ENCODE measurements at places on chromosomes 7 and 10. TPM values are rescaled to one million over a fixed set of nuclear protein-coding genes. Genes with fewer than 3 reads are reported as not detected.

The OR13A1 gene
- not detected for total RNA-seq

The LSM8 gene
- total RNA-seq: 27.4 TPM

- H3K36me3 ChIP-seq: peaks cover 7% of the 10 kb centered on the region
- DNase-seq: no peak
- no peak overlapping the region for H3K4me3 ChIP-seq
- no peaks in the 10 kb centered on the region for H3K4me1 ChIP-seq
These were observed 23.8 kb downstream of the CROT start for GRCh38 chr7:87369216-87369615.

GRCh38 chr10:29853913-29854312 is 205.5 kb downstream of the JCAD start:
- H3K27ac ChIP-seq: no peak overlapping the region
- no peak overlapping the region for H3K4me3 ChIP-seq
- DNase-seq: no peak
- H3K36me3 ChIP-seq: no peaks in the 10 kb centered on the region
- peaks cover 35% of the 10 kb centered on the region for H3K4me1 ChIP-seq

- no peak overlapping the region for H3K4me3 ChIP-seq
- H3K36me3 ChIP-seq: no peaks in the 10 kb centered on the region
- H3K27me3 ChIP-seq: no peaks in the 10 kb centered on the region
- no peak for DNase-seq
- H3K27ac ChIP-seq: no peak overlapping the region
These were observed 39.1 kb downstream of the LHPP start for GRCh38 chr10:124500757-124501156.

The CDH23 gene
- total RNA-seq: 29.6 TPM

- no peaks in the 10 kb centered on the region for H3K4me1 ChIP-seq
- H3K27me3 ChIP-seq: no peaks in the 10 kb centered on the region
- no peak overlapping the region for H3K27ac ChIP-seq
- no peak overlapping the region for H3K4me3 ChIP-seq
These were observed 153.2 kb upstream of the ADO start for GRCh38 chr10:62651341-62651740.

DNA sequence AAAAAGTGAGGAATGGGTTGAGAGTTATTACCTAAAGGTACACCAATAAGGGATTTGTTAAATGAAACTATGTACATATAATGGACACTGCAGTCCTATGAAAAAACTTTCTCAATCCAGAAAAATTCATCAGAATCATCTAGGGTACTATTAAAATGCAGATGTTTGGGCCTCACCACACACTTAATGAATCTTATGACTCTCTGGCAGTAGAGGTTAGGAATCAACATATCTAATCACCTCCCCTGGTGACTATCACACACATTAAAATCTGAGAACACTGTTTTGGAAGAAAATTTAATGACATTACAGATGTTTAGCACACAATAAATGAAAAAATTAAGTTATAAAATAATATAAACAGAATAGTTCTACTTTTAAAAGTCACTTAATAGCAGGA is 32.1 kb downstream of the BAZ1B start:
- H3K4me1 ChIP-seq: no peaks in the 10 kb centered on the region
- no peak for DNase-seq
- no peaks in the 10 kb centered on the region for H3K27me3 ChIP-seq
- peaks cover 55% of the 10 kb centered on the region for H3K36me3 ChIP-seq

DNA sequence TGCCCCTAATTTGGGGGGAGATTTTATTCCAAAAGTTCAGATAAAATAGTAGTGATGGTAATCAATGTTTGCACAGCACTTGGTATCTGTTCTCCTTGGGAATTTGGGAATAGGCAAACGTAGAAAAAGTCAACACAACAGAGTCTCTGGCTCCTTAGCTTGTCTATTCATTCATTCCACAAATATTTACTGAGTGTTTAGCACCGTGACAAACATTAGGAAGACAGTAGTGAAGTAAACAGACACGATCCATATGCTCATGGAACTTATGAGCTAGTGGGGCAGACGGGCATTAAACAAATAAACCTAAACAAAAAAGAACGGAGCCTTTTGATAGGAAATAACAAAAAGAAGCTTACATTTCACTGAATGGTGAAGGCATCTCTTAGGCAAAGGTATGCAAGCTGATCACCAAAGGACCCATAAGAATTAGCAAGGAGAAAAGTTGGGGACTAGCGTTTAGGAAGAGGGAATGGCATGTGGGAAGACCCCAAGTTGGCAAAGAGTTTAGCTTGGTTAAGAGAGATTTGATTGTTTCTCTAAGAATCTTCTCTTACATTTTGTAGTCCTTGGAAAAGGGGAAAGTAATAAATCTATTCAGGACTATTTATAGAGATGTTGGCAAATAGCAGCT is 243.9 kb upstream of the NPY start:
- no peak overlapping the region for H3K27ac ChIP-seq
- peak; percentile 64 for DNase-seq
- H3K36me3 ChIP-seq: no peaks in the 10 kb centered on the region
- no peaks in the 10 kb centered on the region for H3K27me3 ChIP-seq
- H3K4me1 ChIP-seq: no peaks in the 10 kb centered on the region
- H3K4me3 ChIP-seq: no peak overlapping the region

The TPK1 gene
- total RNA-seq: 3.7 TPM

GRCh38 chr7:67493366-67493765 is 496.7 kb downstream of the TYW1 start:
- H3K27me3 ChIP-seq: no peaks in the 10 kb centered on the region
- H3K4me3 ChIP-seq: no peak overlapping the region
- no peaks in the 10 kb centered on the region for H3K36me3 ChIP-seq
- H3K27ac ChIP-seq: no peak overlapping the region
- DNase-seq: no peak

- H3K27me3 ChIP-seq: no peaks in the 10 kb centered on the region
- no peaks in the 10 kb centered on the region for H3K36me3 ChIP-seq
- H3K4me3 ChIP-seq: no peak overlapping the region
- no peak overlapping the region for H3K27ac ChIP-seq
- H3K4me1 ChIP-seq: peaks cover 43% of the 10 kb centered on the region
These were observed 4.0 kb downstream of the FZD8 start for GRCh38 chr10:35638101-35638500.

DNA sequence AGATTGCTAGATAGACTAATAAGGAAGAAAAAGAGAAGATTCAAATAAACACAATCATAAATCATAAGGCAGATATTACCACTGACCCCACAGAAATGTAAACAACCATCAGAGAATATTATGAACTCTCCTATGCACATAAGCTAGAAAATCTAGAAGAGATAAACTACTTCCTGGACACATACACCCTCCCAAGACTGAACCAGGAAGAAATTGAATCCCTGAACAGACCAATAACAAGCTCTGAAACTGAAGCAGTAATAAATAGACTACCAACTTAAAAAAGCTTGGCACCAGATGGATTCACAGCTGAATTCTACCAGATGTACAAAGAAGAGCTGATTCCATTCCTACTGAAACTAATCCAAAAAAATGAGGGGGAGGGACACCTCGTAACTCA is 24.5 kb upstream of the STARD3NL start:
- H3K4me1 ChIP-seq: no peaks in the 10 kb centered on the region
- no peak overlapping the region for H3K4me3 ChIP-seq
- no peak overlapping the region for H3K27ac ChIP-seq
- H3K36me3 ChIP-seq: no peaks in the 10 kb centered on the region

GRCh38 chr10:72319416-72320254 is 35.1 kb downstream of the DNAJB12 start:
- H3K27me3 ChIP-seq: no peaks in the 10 kb centered on the region
- peak overlapping the region; percentile 85 for H3K27ac ChIP-seq
- no peaks in the 10 kb centered on the region for H3K36me3 ChIP-seq
- peak; percentile 97 for DNase-seq
- H3K4me1 ChIP-seq: peaks cover 91% of the 10 kb centered on the region

The NCF1 gene
- 4.5 TPM for total RNA-seq

DNA sequence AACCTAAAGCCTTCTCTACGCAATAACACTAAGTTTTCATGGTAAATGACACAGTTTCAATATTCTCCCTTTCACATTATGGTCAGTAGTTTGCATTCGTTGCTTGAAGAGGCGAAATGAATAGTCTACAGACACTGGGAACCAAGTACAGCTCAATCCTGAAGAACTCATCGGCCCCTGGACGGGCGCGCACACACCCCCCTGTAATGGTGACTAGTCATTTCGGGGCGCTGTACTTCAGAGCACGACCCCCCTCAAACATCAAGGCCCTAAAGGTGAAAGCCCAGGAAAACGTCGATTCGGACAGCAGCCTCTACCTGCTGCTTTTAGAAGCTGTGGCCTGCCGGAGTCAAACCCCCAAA is 1.0 kb downstream of the NT5C2 start:
- DNase-seq: no peak
- H3K4me3 ChIP-seq: peak overlapping the region; percentile 99
- H3K27ac ChIP-seq: peak overlapping the region; percentile 98

DNA sequence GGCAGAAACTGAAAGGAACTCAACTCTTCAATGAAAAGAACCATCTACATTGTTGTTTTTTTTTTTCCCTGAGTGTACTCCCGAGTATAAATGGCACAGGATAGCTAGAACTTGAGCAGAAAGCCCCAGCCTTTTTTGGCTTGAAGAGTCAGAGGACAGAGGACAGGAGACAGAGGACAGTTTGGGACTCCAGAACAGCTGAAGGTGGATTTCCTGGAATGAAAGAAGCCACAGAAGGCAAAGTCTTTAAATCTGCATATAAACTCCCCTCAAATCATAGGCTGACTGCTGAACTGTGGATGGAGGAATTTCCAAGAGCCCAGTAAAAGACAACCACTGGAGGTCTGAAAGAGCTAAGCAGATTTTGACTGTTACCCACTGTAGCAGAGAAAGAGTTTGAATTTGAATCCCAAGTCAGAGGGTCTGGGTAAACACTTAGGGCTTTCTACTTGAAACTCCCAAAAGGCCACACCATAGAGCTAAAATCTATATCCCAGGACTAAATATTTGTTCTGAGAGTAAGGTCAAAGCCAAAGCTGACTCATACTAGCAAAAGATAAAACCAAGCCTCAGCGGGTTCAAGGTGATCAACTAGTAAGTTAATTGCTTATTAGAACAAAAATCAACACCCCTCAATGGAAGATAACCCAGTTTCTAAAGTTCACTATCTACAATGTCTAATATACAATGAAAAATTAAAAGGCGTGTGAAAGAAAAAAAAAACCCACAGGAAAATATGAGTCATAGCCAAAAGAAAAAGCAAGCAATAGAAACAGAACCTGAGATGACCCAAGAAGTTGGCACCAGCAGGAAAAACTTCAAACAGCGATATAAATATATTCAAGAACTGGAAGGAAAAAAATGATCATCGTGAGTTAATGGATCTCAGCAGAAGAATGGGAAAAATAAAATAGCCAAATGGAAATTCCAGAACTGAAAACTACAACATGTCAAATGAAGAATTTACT is 1.8 kb upstream of the OPN1SW start:
- peaks cover 19% of the 10 kb centered on the region for H3K4me1 ChIP-seq
- no peak overlapping the region for H3K4me3 ChIP-seq
- H3K36me3 ChIP-seq: peaks cover 6% of the 10 kb centered on the region
- H3K27ac ChIP-seq: peak overlapping the region; percentile 24
- DNase-seq: no peak
- no peaks in the 10 kb centered on the region for H3K27me3 ChIP-seq

The OR2A12 gene
- total RNA-seq: not detected

DNA sequence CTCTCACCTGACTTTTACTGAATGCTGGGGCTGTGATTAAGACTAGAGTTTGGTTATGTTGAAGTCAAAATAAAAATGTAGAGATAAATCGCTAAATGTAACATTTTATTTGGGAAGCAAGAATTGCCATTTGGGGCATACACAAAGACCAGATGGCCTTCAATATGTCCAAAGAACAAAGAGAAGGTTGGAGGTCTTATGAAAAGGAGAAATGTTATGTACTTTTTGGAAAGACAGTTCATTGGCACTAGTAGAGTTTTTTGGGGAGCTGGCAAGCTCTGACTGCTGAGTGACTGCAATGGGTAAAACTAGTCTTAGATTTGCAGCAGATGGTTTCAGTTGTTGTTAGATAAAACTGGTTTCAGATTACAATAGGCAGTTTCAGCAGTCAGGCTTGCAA is 35.6 kb upstream of the GALNT17 start:
- no peak overlapping the region for H3K4me3 ChIP-seq
- H3K27ac ChIP-seq: no peak overlapping the region
- no peak for DNase-seq
- no peaks in the 10 kb centered on the region for H3K36me3 ChIP-seq
- peaks cover 3% of the 10 kb centered on the region for H3K4me1 ChIP-seq

The PDSS1 gene
- 1.7 TPM for total RNA-seq

GRCh38 chr10:113977174-113977573 is 66.5 kb upstream of the ADRB1 start:
- H3K4me3 ChIP-seq: no peak overlapping the region
- H3K27me3 ChIP-seq: no peaks in the 10 kb centered on the region
- no peak overlapping the region for H3K27ac ChIP-seq
- no peaks in the 10 kb centered on the region for H3K36me3 ChIP-seq
- H3K4me1 ChIP-seq: no peaks in the 10 kb centered on the region
- DNase-seq: no peak

The SORBS1 gene
- total RNA-seq: 1,755 TPM

GRCh38 chr7:149733924-149734790 is 39.2 kb downstream of the ZNF467 start:
- no peak overlapping the region for H3K4me3 ChIP-seq
- DNase-seq: no peak
- H3K36me3 ChIP-seq: peaks cover 47% of the 10 kb centered on the region
- H3K27ac ChIP-seq: no peak overlapping the region

The CLRN3 gene
- total RNA-seq: not detected

The EPDR1 gene
- total RNA-seq: 35.5 TPM

DNA sequence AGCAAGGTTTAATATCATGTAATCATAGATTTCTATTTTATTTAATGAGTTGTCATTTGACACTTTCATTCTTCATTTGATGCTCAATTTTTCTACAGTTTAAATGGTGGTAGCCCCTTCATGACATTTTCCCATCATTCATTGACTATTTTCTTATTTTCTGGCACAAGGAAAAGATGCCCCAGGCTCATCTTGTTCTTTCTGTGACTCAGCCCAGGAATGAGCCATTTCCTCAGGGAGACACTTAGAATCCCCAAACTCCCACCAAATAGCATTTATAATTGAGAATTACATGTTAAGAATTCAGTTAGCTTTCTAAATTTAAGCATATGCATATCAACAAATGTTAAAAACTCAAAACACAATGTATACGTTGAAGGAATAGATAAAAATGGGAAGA is 222.3 kb downstream of the KIF20B start:
- H3K4me3 ChIP-seq: no peak overlapping the region
- no peaks in the 10 kb centered on the region for H3K27me3 ChIP-seq
- H3K4me1 ChIP-seq: no peaks in the 10 kb centered on the region
- no peaks in the 10 kb centered on the region for H3K36me3 ChIP-seq
- no peak for DNase-seq

GRCh38 chr10:59387951-59388670 is 25.8 kb upstream of the FAM13C start:
- no peak overlapping the region for H3K4me3 ChIP-seq
- no peaks in the 10 kb centered on the region for H3K4me1 ChIP-seq
- H3K27me3 ChIP-seq: no peaks in the 10 kb centered on the region

GRCh38 chr7:99293167-99293566 is 20.5 kb downstream of the MYH16 start:
- H3K27ac ChIP-seq: no peak overlapping the region
- no peaks in the 10 kb centered on the region for H3K27me3 ChIP-seq
- no peak overlapping the region for H3K4me3 ChIP-seq
- H3K36me3 ChIP-seq: no peaks in the 10 kb centered on the region

- no peaks in the 10 kb centered on the region for H3K36me3 ChIP-seq
- no peaks in the 10 kb centered on the region for H3K4me1 ChIP-seq
- H3K4me3 ChIP-seq: no peak overlapping the region
- DNase-seq: no peak
- no peaks in the 10 kb centered on the region for H3K27me3 ChIP-seq
These were observed 14.2 kb downstream of the SLC29A3 start for GRCh38 chr10:71333129-71333887.

The VPS37D gene
- 2.5 TPM for total RNA-seq

GRCh38 chr7:22025983-22026382 is 80.3 kb upstream of the CDCA7L start:
- H3K27me3 ChIP-seq: no peaks in the 10 kb centered on the region
- no peaks in the 10 kb centered on the region for H3K4me1 ChIP-seq
- H3K4me3 ChIP-seq: no peak overlapping the region
- no peak for DNase-seq
- no peaks in the 10 kb centered on the region for H3K36me3 ChIP-seq
- no peak overlapping the region for H3K27ac ChIP-seq
